GM04504 (cell line): ENCODE measurements at places on chromosomes 7 and 10.

DNA sequence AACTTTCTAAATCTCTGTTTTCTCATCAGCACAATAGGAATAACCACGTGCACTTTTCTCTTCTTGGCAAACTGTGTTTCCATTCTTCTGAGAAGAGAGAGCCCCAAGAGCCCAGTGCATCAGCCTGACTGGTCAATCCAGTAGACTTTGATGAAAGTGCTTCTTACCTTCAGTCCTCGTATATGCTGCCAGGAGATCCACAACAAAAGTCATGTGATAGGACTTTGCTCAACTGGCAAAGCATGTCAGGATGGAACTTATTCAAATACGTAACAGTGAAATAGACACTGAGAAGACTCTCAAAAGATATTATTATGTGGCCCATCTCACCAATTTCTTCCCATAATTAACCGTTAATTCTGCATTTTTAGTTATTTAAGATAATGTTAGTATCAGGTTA, 1031.5 kb upstream of the LRRTM3 start:
- DNase-seq, result no peak

GRCh38 chr7:1150400-1151002, 9.5 kb downstream of the ZFAND2A start:
- no peak for DNase-seq

DNA sequence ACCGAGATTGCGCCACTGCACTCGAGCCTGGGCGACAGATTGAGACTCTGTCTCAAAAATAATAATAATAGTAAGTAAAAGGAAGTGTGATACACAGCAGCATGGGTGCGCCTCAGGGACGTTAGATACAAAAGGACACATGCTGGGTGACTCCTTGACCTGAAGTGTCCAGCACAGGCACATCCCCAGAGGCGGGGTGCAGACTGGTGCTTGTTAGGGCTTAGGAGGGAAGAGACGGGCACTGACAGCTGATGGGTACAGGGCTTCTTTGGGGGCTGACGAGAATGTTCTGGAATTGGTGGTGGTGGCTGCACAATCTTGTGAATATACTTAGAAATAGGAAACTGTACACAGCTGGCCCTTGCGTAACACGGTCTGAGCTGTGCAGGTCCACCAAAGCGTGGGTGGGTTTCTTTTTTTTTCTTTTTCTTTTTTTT, 61.8 kb upstream of the DNAJB6 start:
- DNase-seq, result no peak

GRCh38 chr7:33685981-33686683, 219.2 kb upstream of the BMPER start:
- DNase-seq, result no peak

DNA sequence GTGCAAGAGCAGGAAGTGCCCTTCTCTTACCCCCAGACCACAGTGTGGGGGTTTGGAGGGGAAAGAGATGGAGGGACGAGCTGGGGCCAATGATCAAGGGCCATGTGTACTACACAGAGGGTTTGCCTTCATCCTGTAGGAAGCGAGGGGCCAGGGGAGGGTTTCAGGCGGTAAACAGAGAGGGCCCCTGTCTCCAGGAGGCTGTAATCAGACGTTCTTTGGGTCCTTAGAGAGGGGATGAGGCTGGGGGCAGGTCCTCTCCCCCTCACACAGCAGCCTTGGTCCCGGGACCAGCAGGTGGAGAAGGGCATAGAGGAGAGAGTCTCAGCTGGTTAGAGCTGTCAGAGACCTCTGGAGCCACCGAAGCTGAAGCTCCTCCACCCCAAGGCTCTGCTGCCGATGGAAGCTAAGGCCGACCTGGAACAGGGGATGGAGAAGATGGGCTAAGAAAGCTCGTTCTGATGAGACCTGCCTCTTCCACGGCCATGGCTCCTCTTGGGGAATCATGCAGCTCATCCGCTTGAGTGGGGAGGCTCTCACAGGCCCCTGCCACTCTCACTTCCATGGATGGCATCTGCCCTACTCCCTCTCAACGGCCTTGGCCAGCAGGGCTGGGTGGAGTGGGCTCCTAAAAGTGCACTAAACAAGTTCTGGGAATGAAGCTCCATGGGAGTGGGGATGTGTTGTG, 3.5 kb downstream of the LOXL4 start:
- DNase-seq, result no peak

- no peak for DNase-seq
These were observed 108.5 kb upstream of the C7orf33 start for GRCh38 chr7:148481971-148482626.

DNA sequence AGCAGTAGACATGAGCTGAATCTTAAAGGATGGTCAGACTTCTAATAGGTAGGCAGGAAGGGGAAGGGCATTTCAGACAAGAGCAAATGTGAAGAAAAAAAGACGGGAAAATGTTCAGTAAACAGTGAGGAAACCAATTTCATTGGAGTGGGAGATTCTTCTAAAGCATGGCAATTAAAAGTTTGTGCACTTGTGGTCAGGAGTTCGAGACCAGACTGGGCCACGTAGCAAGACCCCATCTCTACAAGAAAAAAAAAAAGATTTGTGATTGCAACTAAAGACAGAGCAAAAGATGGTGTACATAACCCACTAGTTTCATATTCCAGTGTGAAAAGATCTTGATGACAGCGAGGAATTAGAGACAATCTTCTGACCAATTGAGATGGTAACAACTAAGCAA, 41.7 kb downstream of the CCDC71L start:
- DNase-seq, result no peak

GRCh38 chr10:120345186-120345585, 111.8 kb upstream of the PLPP4 start:
- no peak for DNase-seq

- no peak for DNase-seq
These were observed 23.3 kb downstream of the CPXM2 start for GRCh38 chr10:123868038-123869019.

- peak; percentile 58 for DNase-seq
These were observed 95.8 kb upstream of the TNS3 start for GRCh38 chr7:47677664-47678063.

DNA sequence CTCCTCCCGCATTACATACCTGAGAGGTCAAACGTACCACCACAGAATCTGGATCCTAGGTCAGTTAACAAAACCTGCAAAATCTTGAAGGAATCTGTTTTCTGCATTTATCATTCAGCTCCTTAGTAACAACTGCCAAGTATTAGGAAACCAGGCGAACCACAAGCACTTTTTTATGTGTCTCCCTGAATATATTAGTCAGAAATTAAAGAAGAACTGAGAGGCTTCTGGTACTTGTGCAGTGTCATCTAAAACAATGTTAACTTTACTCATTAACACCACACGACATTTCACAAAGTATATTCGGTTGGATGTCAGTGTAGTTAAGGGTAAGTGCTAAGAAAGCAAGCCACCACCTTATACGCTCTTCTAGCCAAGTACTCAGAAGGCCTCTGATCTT, 2.5 kb downstream of the CCDC6 start:
- no peak for DNase-seq

DNA sequence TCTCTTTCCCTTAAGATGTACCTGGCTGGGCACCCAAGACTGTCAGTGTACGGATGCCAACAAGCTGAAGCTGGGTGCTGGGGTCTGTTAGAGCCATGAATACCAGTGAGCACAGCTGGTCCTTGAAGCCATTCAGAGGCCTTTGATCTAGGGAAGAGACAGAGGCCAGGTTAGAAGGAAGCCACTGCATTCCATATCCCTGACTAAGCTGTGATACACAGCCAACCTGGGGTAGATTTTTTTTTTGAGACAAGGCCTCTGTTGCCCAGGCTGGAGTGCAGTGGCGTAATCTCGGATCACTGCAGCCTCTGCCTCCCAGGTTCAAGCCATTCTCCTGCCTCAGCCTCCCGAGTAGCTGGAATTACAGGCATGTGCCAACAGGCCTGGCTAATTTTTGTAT, 20.8 kb downstream of the ZDHHC16 start:
- no peak for DNase-seq

DNA sequence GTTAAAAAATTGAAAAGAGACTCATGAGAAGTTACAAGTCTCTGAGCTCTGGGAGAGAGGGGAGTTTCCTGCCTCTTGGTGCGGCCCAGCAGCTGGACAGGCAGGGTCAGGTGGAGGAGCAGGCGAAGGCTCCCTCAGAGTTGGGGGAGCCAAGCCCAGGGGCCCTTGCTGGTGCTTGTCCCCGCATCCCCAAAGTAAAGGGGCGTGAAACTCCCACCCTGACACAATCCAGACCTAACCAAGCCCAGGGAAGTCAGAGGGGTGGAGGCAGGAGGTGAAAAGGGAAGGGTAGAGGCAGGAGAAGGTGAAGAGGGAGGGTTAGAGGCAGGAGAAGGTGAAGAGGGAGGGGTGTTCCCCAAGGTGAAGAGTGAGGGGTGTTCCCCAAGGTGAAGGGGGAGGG, 322.8 kb downstream of the GLRX3 start:
- no peak for DNase-seq

DNA sequence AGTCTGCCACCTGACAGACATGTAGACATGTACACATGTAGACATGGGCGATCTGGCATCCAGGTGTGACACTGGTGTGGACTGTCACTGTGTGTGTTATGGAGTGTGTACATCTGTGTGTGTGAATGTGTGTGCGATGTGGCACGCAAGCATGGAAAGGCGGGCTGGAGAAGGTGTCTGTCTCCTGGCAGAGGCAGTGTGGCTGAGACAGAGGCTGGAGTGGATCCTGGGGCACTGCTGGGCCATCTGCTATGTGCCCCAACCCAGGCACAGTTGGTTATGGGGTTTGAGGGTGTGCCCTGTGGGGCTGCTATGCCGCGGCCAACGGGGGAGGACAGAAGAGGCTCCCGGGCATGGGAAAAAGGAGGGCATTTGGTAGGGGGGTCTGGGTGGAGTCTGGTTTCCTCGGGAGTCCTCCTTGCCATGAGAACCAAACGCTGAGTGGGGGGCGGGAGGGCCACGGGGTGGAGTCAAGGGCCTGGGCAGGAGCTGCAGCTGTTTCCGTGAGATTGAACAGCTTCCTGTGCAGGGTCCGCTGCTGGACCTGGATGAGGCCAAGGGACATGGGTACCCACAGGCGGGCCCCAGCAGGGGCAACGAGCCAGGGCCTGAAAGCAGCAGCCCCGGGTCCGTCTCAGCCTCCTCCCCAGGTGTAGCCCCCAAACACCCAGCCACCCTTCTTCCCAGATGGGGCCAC, 1.3 kb downstream of the ELN start:
- DNase-seq, result no peak

DNA sequence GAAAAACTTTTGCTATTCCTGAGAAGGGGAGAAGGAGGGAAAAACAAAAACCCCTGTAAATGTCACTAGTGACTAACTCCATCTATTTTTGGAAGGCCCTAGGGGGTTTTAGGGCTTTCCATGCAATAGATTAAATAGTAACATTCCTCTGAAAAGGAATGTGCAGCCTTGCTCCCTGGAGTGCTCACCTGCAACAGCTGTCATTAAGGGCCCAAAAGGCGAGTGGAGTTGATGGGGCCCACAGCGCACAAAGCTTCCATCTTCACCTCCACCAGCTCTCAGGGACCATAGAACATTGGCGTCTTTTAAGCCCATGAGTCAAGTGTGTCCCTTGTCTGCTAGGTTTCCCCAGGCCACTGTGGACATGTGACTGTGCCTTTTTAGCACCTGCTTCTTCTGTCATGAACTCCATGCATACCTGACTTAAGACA, 58.0 kb upstream of the IL6 start:
- DNase-seq, result no peak

DNA sequence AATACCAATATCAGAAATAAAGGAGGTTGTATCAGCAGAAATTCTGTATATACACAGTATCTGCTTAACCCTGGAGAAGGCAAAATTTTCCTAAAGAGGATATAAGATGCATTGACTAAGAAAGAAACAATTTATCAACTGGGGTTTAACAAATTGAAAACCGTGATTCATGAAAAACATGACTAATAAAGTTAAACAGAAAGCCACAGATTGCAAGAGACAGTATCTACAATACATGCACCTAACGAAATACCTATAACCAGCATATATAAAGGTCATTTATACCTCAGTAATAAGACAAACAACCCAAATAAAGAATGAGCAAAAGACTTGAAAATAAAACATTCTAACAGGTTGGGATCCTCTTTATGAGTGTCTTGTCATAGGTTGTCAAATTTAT, 101.8 kb downstream of the IQUB start:
- DNase-seq, result no peak

DNA sequence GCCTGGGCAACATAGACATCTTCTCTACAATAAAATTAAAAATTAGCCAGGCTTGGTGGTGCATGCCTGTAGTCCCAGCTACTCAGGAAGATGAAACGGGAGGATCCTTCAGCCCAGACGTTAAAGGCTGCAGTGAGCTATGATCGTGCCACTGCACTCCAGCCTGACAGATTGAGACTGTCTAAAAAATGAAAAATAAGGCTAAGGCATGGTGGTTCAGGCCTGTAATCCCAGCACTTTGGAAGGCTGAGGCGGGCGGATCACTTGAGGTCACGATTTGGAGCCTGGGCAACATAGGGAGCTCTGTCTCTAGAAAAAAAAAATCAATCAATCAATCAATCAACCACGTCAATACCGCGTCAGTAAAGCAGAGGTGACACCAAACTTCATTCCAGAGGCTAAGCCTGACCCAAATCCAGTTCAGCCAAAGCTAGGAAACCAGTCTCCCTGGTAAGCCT, 31.1 kb downstream of the MRPS24 start:
- no peak for DNase-seq

GRCh38 chr7:143931739-143932138, 3.3 kb upstream of the OR2F2 start:
- DNase-seq, result no peak

- DNase-seq, result no peak
These were observed 520.2 kb upstream of the GRM3 start for GRCh38 chr7:86123476-86123875.

- DNase-seq, result peak; percentile 18
These were observed 32.8 kb upstream of the STRIP2 start for GRCh38 chr7:129401228-129401966.

GRCh38 chr7:24905996-24906770, 73.8 kb downstream of the OSBPL3 start:
- no peak for DNase-seq

DNA sequence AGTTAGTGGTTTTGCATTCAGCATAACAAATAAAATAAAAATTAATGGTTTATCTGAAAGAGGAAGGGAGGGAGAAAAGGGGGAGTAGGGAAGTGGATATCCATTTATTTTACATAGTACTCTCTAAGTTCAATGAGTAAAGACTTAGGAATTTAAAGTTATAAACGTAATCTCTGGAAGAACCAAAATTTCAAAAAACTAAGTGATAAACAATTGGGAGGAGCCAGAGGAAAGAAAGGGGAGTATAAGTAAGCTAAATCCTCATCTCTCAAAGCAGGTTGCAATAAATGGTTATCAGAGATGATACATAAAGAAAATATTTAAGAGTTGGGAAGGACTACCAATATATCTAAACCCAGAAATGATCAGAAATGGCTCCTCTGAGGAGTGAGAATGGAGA, 46.4 kb downstream of the ANK3 start:
- no peak for DNase-seq

GRCh38 chr7:121302214-121302745, 26.5 kb upstream of the WNT16 start:
- DNase-seq, result no peak

DNA sequence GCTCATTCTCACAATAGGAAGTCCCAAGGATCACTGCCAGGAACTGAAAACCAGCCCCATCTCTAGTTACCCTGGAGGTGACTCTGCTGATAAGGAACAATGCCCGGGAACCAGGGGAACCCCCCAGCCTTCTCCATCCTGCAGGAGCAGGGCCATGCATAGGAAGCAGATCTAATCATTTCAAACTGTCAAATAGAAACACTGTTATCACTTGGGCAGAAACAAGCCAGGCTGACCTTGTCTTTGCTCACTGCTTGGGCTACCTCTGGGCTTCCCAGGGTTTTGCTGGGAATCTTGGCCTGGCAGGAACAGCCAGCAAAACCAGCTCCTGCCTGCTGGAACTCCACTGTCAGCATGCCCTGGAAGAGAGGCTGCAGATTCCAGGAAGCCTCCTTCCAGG, 114.1 kb downstream of the RNF216 start:
- no peak for DNase-seq
